Daoy (cell line): ENCODE measurements at places on chromosomes 12 and 14.

DNA sequence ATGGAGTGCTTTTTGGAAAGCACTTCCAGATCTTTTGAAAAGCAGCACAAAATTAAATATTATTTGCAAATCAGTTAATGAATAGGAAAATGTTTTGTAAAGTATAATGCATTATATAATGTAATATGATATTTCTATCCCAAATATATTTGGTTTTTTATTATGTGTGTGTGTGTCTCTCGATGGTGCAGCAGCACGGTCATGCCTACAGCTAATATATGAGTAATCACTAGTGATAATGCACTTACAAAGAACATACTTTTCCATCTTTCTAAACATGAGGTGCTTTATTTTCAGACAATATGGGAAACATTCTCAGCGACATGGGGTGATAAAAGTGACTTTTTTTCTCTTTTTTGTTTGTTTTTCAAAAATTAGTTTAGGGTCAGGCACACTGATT, 1.3 kb upstream of the EEA1 start:
- no peak for DNase-seq

- no peak for DNase-seq
These were observed 22.9 kb downstream of the SAMD4A start for GRCh38 chr14:54589843-54590242.

- peak; percentile 23 for DNase-seq
These were observed 72.4 kb downstream of the IQSEC3 start for GRCh38 chr12:138898-139534.

DNA sequence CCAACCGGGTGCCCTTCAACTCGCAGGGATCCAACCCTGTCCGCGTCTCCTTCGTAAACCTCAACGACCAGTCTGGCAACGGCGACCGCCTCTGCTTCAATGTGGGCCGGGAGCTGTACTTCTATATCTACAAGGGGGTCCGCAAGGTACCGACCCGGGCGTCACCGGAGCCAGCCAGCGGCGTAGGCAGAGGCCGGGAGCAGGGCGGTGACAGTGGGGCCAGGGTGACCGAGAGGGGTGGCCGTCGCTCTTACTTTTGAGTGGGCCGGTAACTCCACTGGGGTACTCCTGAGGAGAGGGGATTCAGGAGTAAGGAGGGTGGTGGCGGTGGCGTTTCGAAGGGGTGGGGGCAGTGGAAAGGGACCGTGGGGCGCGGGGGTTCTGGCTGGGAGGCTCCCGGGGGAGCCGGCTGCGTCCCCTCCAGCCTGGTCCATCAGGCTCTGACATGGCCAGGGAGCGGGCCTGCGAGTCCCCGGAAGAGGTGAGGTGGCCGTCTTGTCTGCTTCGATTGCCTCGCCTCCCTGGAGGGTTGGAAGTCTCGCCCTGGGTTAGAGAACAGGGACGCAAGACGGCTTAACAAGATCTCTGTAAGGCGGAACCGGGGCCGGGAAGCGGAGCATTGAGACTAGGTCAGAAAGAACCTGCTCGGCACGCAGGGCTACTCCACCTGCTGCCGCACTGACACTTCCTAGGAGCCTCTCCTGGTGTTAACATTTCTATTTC, 491 bp downstream of the WDR20 start:
- peak; percentile 54 for DNase-seq

DNA sequence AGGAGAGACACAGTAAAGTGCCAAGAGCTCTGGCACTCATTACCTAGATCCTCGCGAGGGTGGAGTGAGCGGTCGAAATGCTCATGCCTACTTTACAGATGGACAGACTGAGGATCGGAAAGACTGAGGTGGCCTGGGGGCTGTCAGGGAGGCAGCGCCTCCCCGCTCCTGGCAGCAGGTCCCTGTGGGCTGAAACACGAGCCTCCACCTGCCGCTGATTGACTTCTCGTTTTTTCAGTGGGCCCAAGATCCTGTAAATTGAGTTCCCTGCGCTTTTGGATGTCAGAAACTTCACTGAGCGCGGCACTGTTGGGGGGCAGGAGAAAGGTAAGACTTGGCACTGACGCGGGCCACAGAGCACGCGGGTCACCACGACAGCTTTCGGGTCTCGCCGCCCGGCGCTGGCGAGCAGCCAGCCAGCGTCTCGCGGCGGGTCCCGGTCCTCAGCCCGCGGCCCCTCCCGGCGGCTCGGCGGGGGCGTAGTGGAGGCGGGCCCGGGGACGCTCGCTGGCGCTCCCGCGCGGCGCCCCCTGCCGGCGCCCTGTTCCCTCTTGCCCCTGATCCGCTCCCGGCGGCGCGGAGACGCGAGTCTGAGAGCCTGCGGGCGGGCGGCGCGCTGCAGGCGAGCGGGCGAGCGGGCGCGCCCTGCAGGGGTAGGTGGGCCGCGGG, 552 bp upstream of the SCN8A start:
- DNase-seq, result peak; percentile 87

GRCh38 chr12:72017054-72017651, 78.5 kb downstream of the TPH2 start:
- peak; percentile 70 for DNase-seq

- DNase-seq, result no peak
These were observed 165.8 kb downstream of the KSR2 start for GRCh38 chr12:117803001-117803400.

GRCh38 chr12:112199136-112199535, 73.8 kb downstream of the TRAFD1 start:
- no peak for DNase-seq
